Activated CD8-positive, alpha-beta memory T cell treated with anti-CD3 and anti-CD28 coated beads for 36 hours (primary cell): ENCODE measurements at places on chromosomes 7 and 10. TPM values are rescaled to one million over a fixed set of nuclear protein-coding genes. Genes with fewer than 3 reads are reported as not detected.

The RGR gene
- not detected for total RNA-seq

The TNS3 gene
- total RNA-seq = 2.0 TPM

The RET gene
- total RNA-seq = 0.04 TPM

The FFAR4 gene
- total RNA-seq = not detected

The AKR1C4 gene
- not detected for total RNA-seq
